ENCODE measurements at places on chromosomes 13 and 19.

- DNase-seq = no peak
These were observed 8.7 kb upstream of the CHST8 start for GRCh38 chr19:33612928-33613619.

DNA sequence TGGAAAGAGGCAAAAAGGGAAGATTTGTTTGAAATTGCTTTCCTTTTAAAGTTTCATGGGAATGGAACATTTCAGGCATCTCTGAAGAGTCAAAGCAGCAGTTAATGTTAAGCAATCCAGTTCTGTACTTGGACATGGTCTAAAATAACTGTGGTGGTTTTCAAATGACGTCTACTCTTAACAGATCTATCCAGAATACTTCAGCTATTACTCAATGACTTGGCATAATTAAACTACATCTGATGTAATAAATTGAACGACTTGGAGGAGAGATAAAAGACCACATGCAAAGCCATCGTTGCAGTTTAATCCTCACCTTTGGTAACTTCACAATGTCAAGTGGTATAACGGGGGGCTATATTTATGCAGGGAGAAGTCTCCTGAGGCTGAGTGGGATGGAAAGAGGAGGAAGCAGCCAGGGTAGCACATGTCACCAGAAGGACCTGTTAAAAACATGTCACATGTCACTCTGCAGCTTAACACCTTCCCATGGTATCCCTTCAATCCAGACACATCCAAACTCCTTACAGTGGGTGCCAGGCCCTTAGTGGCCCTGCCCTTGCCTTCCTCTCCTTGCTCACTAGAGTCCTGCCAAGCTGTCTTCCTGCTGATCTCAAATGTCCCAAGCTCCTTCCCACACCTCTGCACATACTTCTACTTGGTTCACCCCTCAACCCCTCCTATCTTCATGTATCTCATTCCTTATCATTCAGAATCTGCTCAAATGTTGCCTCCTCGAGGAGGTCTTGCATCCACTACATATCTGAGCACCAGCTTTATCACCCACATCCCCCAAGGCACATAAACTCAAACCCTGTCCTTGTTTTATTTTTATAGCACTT is 327.8 kb downstream of the SUCLA2 start:
- DNase-seq = no peak

DNA sequence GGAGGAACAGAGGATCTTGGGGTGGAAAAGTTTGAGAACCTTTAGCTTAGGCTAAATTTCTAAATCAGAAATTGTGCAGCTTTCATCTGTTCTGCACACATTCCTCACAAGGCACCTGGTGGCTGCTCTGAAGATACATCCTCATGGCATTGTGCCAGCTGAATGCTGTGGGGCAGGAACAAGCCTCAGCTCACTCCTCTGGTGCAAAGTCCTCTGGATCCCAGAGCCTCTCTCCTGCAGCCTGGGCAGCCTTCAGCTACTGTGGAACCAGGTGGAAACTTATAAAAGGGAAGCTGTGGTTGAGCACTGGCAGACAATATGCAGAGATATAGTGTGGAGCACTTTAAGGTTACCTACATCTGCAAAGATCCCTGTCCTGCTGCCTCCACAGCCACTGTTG is 72.3 kb downstream of the KCTD12 start:
- DNase-seq = peak; percentile 12

DNA sequence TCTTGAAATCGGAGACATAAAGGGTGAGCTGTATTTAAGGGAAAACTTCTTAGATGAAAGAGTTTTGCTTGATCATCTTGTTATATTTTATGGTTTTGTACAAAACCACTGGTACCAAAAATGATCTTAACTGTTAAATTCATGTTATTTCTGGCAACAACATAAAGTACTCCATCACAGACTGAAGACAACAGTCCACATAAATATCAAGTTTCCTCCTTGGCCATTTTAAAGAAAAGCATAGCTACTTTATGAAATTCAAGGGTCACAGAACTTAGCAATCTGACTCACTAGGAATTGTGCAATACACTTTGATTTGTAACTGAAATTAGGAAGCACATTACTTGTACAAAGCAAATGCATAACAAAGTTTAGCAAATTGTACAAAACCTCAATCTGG is 66.3 kb downstream of the TBC1D4 start:
- no peak for DNase-seq

DNA sequence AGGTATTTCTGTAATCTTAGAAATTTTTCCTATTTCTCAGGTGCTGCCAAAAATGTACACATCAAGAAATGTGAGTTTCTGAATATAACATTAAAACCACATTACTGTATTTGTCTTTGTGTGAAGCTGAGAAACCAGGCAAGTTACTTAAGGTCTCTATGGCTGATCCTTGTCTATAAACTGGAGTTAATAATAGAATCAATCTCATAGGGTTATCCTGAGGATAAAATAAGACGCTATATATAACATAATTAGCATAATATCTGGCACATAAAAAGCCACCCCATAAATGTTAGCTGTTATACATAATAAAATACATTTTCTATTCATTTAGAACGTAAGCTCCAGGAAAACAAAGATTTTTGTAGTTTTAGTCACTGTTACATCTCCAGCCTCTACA is 6.1 kb downstream of the RNF6 start:
- DNase-seq = no peak

- no peak for DNase-seq
These were observed at the start of gene GPC6 for GRCh38 chr13:93226623-93227279. GPC6 (plus strand) TSS chr13:93226807.

- peak; percentile 39 for DNase-seq
These were observed 10.9 kb downstream of the ARHGEF1 start for GRCh38 chr19:41893899-41894298.

GRCh38 chr13:50626101-50626547 is 217.4 kb downstream of the DLEU7 start:
- no peak for DNase-seq

DNA sequence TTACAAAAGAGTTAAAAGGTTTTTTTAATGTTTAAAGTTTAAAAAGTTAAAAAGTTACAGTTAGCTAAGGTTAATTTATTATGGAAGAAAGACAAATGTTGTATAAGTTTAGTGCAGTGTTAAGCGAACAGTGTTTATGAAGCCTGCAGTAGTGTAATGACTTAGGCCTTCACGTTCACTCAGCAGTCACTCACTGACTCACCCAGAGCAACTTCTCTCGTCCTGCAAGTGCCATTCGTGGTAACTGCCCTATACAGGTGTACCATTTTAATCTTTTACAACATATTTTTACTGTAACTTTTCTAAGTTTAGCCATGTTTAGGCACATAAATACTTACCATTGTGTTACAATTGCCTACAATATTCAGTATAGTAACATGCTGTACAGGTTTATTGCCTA is 398.2 kb upstream of the NBEA start:
- DNase-seq = no peak

DNA sequence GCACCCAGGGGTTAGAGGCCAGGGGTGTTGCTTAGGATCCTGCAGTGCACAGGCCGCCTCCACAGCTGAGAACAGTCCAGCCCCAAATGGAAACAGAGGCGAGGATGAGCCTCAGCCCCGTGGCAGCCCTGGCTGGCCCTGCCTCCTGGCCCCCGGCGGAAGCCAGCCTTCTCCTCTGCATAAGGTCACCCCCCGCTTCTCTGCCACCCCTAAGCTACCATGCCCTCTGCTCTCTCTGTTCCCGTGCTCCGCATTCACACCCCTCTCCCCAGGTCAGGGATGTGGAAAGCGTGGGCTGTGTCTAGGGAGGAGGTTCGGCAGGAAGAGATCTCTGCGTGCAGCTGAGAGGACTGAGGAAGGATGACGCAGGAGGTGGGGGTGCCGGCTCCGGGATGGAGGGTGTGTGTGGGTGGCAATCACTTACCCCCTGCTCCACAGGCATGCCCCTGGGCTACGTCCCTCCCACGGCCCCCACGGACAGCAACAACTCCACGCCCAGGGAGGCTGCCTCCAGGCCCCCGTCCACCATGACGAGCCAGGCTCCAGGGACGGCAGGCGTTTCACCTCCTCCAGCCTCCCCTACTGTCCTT is 6.0 kb downstream of the SSC5D start:
- DNase-seq = no peak

DNA sequence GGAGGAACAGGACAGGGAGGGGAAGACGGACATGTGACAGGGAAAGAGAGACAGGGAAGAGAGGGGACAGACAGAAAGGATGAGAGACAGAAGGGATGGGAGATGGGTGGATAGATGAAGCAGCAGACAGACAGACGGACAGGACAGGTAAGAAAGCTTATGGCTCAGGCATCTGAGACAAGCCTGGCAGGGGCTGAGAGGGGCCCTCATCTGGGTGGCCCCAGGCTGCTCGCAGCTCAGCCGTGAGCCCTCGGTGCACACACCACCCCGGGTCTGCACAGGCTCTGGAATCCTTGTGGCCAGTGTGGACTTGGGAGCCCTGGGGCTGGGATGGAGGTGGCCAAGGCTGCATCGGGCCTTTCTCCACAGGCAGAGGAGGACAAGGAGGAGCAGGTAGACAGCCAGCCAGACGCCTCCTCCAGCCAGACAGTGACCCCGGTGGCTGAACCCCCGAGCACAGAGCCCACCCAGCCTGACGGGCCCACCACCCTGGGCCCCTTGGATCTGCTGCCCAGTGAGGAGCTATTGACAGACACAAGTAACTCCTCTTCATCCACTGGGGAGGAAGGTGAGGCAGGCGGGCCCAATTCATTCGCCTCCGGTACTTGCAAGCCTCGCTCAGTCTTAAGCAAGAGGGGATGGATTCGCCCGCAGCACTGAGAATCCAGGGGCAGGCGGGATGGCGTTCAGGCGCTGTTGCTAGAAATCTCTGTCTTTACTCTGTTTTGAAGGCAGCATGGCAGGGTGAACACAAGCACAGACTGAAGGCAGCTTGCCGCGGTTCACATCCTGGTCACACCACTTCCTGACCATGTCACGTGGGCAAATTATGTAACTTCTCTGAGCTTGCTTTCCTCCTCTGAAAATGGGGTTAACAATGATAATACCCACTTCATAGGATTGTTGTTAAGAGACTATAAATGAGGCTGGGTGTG is 14.0 kb downstream of the GRAMD1A start:
- DNase-seq = peak; percentile 85

DNA sequence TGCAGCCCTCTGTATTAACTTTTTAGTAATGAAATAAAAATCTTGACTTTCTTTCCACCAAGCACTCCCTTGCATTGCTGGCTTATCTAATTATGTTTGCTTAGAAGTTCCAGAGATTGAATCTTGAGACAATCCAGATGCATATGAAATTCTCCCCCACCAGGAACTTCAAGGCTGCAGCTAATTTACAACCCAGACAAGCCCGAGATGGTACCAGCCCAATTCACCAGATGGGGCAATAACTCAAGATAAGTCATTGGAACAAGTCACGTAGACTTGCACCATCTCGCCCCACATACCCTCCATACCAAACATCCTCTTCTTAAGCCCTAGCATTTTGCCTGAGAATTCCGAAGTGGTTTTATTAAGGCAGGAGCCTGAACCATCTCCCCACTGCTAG is 29.0 kb downstream of the UTP14C start:
- DNase-seq = no peak

DNA sequence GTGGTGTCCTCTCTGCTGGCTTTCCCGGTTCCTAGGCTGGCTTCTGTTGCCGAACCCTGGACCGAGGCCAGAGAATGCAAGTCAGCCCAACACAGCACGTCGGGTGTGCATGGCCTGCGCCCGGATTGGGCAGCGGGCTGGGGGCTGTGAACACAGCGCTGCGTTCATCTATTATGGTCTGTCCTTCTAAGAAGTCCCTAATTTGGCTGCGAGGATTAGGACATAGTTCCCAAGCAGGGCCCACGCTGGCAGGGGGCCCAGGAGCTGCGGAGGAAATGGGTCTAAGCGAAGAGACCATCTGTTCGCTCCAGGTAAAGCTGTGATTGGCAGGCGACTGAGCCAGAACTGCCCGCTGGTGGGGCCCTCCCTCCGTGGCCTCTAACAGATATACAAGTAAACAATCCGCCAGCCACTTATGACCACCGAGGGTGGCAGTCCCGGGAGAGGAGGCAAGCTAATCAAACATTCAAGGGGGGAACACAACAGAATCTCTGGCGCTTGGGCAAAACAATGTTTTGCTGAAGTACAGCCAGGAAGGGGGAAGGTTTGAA is 6.0 kb downstream of the SYCE2 start:
- no peak for DNase-seq

- DNase-seq = no peak
These were observed 35.8 kb upstream of the MEDAG start for GRCh38 chr13:30870049-30870884.

DNA sequence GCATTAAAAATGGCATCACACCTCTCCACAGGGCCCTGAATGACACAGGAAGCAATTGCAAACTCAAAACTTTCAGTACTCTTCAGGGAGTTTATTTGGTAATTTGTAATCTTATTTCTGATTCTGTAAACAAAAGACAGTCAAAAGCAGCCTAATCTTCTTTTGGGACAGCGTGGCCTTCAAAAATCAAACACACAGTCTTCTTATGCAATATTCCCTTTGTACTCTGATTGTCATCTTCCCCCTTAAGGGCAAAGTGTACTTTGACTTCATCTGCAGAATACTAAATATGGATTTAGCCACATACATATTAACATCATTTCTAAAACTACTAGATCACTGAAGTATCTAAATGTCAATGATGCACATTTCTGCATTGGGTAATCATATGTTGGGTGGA is 322.0 kb downstream of the MZT1 start:
- DNase-seq = no peak

DNA sequence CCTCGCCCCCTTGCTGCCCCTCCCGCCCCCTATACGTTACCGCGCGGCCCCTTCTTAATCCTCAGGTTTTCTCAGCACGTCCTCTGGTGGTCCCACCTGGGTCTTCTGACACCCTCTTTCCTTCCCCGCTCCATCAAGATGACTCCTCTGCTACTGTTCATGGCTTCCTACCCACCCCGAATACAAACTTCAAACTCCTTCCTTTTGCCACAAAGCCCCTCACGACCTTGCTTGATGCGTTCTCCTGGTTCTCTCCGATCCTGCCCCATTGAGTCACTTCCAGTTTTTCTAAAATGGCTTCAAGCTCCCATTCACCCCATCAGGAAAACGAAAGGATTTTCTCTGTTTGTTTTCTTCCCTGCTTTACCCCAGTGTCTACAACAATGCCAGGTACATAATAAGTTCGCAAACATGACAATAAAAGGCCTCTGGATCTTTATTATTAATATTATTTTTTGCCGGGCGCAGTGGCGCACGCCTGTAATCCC is 734 bp upstream of the SERTAD3 start:
- DNase-seq = no peak

Data from CD8-positive, alpha-beta T cell (primary cell).